ENCODE measurements at places on chromosomes 6 and 20.

DNA sequence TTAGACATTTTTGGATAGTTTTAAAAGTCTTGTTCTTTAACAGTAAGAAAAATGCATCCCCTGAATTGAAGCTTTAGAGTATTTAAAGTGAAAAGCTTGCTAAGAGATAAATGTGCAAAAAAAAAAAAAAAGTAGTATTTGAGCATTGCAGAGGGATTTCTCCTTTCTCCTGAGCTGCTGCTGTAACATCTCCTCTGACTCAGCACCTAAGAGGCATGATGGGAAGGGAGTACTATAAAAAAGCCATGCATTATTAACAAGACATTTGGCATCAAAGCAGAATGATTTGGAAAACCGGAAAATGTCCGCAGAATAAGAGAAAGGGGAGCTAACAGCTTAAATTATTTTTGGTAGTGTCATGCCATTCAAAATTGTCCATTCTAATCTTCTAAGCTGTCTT, 27.9 kb downstream of the B4GALT5 start:
- peak; percentile 47 for DNase-seq

GRCh38 chr6:27861276-27861840, 50.8 kb downstream of the OR2B2 start:
- no peak for DNase-seq

DNA sequence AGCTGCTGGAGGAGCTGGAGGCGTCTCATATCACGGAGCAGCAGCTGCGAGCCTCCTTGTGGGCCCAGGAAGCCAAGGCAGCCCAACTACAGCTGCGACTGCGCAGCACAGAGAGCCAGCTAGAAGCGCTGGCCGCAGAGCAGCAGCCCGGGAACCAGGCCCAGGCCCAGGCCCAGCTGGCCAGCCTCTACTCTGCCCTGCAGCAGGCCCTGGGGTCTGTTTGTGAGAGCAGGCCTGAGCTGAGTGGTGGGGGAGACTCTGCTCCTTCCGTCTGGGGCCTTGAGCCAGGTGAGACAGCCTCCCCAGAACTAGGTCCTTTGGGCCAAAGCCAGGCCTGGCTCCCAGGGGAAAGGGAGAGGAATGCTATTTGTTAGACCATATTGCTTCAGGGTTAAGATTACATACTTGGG, 31.7 kb downstream of the C20orf173 start:
- DNase-seq = no peak

DNA sequence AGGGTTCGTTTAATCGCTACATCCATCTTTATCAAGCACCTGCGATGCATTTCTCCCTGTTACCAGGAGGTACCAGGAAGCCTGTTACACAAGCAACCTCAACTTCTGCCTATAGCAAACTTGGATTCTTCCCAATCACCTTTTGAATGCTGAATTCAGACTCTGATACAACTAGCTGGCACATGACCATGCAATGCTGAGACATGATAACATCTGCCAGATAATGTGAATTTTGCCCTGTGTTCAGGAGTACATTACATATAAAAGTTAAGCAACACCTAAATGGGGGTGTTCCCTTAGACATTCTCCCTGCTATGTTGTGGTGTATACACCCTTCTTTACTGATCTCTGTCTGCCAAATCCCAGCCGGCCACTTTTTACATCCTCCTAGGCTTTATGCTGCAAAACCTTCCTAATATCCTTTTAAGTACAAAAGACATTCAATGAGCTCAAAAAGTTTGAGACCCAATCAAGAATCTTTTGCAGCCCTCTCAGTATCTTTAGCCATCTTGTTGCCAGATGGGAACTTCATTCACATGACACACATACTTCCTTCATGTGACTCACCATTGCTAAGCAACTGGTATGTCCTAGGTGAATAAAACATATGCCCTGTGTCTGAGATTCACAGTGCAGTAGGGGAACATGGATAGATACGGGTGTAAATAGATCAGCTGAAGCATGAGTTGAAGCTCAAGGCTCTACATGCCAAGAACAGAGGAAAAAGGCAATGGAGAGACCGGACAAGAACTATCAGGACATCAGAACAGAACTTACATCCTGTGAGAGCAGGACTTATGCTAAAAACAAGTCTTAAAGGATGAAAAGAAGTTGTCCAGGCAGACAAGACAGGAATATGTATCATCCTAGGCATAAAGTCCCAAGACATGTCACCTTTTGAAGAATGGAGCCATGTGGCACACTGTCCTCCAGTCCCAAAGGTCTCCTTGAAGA, 84.3 kb downstream of the ZHX3 start:
- peak; percentile 89 for DNase-seq

GRCh38 chr6:6494677-6495076, 93.8 kb upstream of the LY86 start:
- no peak for DNase-seq

GRCh38 chr6:163201855-163202254, 212.7 kb upstream of the QKI start:
- DNase-seq = no peak

DNA sequence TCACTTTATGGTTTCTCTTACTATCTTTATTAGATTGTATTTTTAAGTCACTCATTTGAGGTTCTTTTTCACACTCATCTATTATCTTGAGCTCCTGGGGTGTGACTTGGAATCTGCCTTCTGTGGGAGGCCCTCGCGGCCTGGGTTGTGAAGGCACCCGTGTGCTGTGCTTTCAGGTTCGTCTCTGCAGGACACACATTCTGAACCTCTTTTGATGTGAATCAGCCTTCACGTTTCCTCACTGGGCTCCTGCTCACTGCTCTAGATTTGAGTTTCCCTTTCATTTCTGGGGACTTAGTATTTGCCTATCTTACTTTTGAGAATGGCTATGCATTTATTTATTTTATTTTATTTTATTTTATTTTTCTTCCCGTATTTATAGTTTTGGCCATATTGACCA, 97.8 kb downstream of the PACRG start:
- DNase-seq = no peak

DNA sequence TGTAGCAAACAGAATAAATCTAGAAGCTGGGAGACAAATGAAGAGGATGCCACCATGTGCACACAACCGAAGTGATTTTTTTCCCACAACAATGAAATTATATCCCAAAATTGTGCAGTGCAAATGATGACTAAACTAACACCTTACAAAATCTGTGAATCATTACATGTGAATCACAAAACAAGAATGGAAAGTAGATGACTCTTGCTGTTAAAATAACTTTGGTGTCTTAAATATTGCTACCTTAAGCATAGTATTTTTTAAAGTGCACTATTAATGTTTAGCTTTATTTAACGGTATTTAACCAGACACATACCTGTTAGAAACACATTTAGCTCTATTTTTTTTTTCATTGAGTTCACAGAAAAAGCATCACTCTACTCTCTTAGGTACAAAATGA, 190.8 kb downstream of the TBC1D32 start:
- no peak for DNase-seq

- no peak for DNase-seq
Observed at GRCh38 chr6:37027811-37028469, 22.5 kb downstream of the FGD2 start.

DNA sequence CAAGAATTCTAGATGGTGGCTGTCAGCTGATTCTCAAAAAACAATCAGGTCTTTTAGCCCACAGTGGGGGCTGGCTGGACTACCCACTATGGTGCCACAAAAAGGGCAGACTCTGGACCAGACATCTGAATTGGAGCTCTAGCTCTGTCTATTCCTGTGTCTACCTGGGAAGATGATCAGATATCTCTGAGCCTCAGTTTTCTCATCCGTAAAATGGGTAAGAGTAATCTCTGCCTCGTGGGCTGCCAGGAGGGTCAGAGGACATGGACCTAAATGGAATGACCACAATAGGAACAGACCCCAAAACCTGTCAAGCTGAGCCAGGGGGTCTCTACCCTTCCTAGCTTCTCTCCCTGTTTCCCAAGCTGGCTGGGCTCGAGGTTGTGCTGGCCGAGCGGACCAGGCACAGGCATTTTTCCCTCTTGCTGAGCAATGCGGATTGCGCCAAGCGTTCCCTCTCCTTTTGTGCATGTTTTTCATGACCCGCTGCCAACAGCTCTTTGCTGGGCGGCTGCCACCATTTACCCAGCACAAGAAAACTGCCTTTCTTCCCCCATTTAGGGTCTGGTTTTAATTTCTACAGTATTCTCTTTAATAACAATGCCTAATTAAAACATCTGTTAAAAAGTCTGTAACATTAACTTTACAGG, 74.7 kb upstream of the MAFB start:
- DNase-seq = no peak
